ENCODE measurements at places on chromosomes 7 and 10.

DNA sequence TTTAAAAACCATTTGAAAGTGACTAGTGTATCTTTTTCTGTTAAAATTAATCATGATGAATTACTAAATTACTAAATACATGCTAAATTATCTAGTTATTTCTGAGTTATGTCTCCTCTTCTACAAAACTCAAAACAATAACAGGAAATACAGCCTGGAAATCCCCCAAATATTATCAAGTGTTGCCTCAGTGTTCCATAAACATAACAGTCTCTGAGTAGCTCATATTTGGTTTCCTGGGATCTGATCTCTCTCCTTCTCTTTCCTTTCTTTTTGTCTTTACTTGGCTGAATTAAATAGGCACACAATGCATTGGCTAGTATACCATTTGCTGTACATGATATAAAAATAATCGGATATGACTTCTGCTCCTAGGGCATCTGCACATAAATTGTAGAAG, 277.6 kb upstream of the IGFBP3 start:
- DNase-seq = no peak

DNA sequence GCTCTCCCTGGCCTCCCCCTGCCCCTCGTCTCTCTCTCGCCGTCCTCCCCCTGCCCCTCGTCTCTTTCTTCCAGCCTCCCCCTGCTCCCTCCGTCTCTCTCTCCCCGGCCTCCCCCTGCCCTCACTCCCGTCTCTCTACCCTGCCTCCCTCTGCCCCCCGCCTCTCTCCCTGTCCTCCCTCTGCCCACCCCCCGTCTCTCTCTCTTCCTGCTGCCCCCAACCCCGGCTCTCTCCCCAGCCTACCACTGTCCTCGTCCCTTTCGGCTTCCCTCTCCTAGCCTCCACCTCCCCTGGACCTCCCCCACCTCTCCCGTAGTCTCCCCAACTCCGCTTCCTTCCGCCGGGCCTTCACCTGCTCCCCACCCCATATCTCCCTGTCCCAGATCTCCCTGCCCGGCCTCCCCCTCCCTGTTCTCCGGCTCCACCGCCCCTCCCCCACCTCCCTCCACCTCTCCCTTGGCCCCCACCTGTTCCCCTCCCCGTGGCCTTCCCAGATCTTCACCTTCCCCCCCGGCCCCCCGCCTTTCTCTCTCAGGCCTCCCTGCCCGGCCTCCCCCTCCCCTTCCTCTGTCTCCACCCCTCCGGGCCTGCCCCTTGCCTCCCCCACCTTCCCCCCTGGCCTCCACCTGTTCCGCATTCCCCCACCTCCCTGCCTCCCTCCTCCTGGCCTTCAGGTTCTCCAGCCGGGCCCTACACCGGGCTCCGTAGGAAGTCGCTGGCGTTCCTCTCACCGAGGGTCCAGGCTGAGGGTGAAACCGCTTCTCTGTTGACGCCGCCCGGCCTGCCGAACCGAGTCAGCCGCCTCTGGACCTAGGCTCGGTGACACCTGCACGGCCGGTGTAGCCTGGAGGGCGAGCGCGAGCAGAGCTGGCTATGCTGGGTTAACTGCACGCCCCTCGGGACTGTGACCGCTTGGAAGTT, 1.2 kb downstream of the GET4 start:
- DNase-seq = no peak

- no peak for DNase-seq
Measured at GRCh38 chr7:72924386-72924732, 536 bp upstream of the POM121 start.

GRCh38 chr7:2019461-2019710, 213.4 kb downstream of the MAD1L1 start:
- no peak for DNase-seq
